Upper lobe of left lung (tissue), 6 donors: ENCODE measurements at places on chromosomes 7 and 10. TPM values are rescaled to one million over a fixed set of nuclear protein-coding genes. Genes with fewer than 3 reads are reported as not detected.

The NSUN6 gene
- total RNA-seq, result 35.6 TPM

The GRID1 gene
- 2.1 TPM for total RNA-seq

The OR2A25 gene
- total RNA-seq, result not detected

The KCNH2 gene
- 0.59 TPM for total RNA-seq

The C10orf143 gene
- total RNA-seq, result 5.4 TPM

The PNLIP gene
- total RNA-seq, result not detected

The ASIC3 gene
- 4.7 TPM for total RNA-seq

- DNase-seq, result no peak
Observed at GRCh38 chr7:37208528-37208927, 240.1 kb downstream of the ELMO1 start.

- peak; percentile 91 for DNase-seq
Observed at GRCh38 chr10:93993782-93994437, at the start of gene PLCE1. Gene PLCE1, plus strand, starts transcription at chr10:93993931. Its CDS starts 37,116 bp downstream, at chr10:94031047.

DNA sequence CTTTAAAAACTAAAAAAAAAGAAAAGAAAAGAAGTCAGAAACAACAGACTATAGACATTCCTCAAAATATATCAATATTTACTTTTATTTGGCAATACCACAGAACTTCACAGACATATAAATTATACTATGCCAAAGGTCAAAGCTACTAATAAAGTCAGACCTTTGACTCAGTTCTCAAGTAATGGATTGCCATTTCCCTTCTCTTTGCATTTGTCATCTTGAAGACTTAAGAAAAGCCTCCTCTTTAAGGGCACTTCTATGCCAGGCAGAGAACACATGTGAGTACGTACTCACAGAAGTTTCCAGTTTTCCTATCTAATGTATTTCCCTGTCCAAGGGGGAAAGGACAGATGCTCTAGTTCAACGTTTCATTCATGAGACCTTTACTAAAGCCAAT is 37.6 kb downstream of the TNPO3 start:
- no peak for DNase-seq

DNA sequence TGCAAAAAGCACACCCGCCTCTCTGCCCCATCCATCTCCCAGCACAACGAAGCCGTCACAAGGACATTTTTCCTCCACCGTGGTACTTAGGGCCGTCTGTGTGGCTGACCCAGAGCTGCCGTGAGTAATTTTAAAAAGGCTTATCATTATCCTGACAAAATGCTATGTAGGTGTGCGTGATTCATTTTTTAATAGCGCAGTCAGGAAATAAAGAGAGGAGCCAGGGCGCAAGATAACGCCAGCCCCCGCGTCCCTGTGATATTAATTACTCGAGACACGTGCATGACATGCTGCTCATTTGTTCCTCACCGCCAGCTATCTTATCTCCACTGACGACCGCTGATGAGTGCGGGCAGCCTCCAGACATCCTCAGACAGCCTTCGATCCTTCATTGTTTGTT is 332.7 kb upstream of the PFKP start:
- no peak for DNase-seq

DNA sequence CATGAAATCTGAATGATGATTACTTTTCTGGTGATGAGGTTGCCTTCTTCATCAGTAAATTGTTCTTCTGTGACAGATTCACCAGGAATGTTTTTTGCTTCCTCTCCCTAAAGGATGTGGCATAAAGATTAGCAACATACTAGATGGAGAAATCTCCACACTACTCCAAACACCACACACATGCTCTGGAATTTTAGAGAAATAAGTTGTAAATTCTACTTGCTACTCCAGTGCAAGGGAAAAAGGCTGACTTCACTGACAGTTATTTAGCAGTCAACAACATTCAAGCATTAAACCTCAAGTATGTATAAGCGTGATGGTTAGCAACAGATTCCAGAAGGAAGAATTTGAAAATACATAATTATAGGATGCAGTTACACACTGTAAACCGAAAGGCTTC is 137.9 kb upstream of the CCDC6 start:
- DNase-seq, result no peak

DNA sequence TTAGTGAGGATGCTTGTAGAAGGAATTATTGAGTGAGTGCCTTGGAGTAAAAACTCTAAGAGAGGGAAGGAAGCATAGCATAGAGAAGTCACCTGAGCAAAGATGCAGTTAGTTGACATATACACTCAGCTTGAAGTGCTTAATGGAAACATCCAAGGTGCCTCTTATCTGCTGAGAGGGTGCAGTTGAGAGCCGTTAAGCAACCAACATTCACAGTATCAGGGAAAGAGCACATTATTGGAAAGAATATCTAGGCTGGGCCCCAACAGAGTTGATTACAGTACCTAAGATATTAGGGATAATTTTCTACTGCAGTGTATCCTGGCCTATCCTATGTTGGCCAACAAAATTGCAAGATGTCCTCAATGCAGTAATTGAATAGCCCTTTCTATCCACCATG is 302.0 kb downstream of the ETV1 start:
- DNase-seq, result no peak

DNA sequence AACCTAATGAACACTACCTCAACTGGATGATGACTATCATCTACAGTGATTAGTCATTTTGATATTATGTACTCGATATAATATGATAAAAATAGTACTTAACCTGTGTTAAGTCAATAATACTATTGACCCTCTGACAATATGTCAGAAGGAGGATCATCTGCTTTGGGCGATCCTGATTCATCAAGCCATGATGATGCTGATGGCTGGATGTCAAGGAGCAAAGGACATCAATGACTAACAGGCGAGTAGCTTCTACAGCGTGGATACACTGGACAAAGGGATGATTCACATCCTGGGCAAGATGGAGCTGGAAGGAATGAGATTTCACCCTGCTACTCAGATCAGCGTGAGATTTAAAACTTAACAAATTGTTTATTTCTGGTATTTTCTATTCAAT is 94.4 kb upstream of the SKAP2 start:
- no peak for DNase-seq

- DNase-seq, result peak; percentile 99
Observed at GRCh38 chr10:95183271-95184230, 10.5 kb upstream of the ACSM6 start.

GRCh38 chr10:93384006-93384405 is 98.1 kb downstream of the MYOF start:
- DNase-seq, result no peak

DNA sequence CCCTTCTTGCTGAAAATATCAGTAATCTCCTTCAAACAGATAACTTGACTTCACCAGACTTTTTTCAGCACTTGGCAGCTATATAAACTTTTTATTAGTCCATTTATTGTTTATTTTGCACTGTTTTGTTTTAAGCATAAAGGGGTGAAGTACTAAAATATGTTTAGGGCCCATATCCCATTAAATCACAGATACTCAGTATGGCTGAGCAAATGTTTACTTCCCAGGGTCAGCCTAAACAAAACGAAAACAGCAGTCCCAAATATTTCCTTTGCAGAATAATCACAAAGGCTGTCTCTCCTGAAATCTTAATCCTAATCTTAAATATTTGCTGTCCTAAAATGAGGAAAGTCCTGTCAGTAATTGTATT is 649.6 kb downstream of the TNS3 start:
- DNase-seq, result no peak
